ENCODE measurements at places on chromosomes 11 and 22. TPM values are rescaled to one million over a fixed set of nuclear protein-coding genes. Genes with fewer than 3 reads are reported as not detected.

ARHGAP20 gene
- not detected for total RNA-seq

TMEM132A gene
- 103 TPM for total RNA-seq

HSPB2 gene
- not detected for total RNA-seq

ANO1 gene
- total RNA-seq = 71.4 TPM

CRYBB2 gene
- total RNA-seq = not detected

TRIM51 gene
- total RNA-seq = not detected

SLC6A5 gene
- total RNA-seq = not detected

EMID1 gene
- total RNA-seq = not detected

F2 gene
- not detected for total RNA-seq

KREMEN1 gene
- total RNA-seq = 19.3 TPM

PDE2A gene
- 1.4 TPM for total RNA-seq

TTC28 gene
- 4.7 TPM for total RNA-seq

KIAA0930 gene
- 108 TPM for total RNA-seq

HEPACAM gene
- not detected for total RNA-seq

IRAG1 gene
- 0.03 TPM for total RNA-seq

PRODH gene
- 0.63 TPM for total RNA-seq

SLC17A6 gene
- not detected for total RNA-seq

MYO7A gene
- total RNA-seq = 0.27 TPM

MOGAT2 gene
- not detected for total RNA-seq

TST gene
- 18.1 TPM for total RNA-seq

C11orf42 gene
- not detected for total RNA-seq

SLCO2B1 gene
- not detected for total RNA-seq

PRR33 gene
- total RNA-seq = not detected

GRAMD1B gene
- 0.07 TPM for total RNA-seq

LINC01488 gene
- not detected for total RNA-seq

DEPDC7 gene
- 18.2 TPM for total RNA-seq

ME3 gene
- 3.7 TPM for total RNA-seq

LRRC32 gene
- total RNA-seq = not detected

ISX gene
- not detected for total RNA-seq

C11orf86 gene
- total RNA-seq = not detected

MMP12 gene
- total RNA-seq = not detected

OR51F1 gene
- total RNA-seq = not detected

ABCG4 gene
- total RNA-seq = 0.46 TPM

TMPRSS4 gene
- total RNA-seq = 1.1 TPM

MMP13 gene
- not detected for total RNA-seq

Data from foreskin keratinocyte (primary cell).